ENCODE measurements at places on chromosomes 11 and 22.

DNA sequence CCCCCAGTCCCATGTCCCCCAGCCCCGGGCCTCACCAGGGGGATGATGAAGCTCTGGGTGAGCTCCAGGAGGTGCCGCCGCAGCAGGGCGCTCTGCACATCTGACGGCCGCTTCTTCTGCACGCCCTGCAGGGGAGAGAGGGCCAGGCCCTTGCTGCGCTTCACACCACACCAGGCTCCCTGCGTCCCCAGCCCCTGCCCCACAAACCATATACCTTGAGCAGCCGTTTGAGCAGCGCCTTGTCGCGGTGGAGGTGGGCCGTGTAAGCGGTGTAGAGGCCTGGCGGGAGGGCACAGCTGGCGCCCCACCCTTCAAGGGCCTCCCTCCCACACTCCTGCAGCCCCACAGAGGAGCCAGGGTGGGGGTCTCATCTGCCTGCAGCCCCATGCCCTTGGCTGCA, 6.2 kb upstream of the PLXNB2 start:
- DNase-seq, result no peak

GRCh38 chr22:31615491-31615860, 46.5 kb downstream of the PISD start:
- no peak for DNase-seq

DNA sequence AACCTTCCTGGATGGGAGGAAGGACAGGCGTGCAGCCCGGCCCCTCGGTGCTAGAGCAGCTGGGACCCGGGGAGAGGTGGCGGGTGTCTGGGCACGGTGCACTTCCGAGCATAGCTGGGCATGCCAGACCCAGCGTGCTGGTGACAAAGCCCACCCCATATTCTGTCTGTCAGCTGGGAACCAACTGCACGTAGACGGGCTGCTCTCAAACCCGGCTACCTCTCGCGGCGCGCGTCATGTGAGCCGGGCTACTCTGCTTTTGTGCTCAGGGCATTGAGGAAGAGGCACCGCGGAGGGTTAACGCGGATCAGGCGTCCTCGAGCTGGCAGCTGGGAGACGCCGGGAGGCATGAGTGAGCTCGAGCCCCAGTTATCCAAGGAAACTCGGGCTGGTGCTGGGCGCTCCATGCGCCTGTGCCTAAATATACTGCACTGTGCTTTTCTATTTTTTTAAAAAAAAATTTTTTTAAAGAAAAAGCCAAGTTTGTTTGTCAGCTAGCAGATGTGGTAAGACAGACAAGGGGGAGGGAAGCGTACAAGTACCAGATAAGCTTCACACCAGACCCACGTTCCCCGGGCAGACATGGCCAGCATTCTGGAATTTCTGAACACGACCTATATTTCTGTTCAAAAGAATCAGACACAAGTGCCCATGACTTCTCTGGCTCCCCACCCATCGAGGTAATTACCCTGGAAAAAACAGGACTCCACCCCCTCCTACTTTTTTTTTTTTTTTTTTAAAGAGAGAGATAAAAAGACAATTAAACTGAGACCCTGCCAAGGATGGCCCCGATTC, 425.6 kb downstream of the SHANK2 start:
- no peak for DNase-seq

GRCh38 chr11:126415128-126415527, 59.6 kb downstream of the ST3GAL4 start:
- no peak for DNase-seq

GRCh38 chr11:22340701-22341587, 2.8 kb downstream of the SLC17A6 start:
- DNase-seq, result no peak

DNA sequence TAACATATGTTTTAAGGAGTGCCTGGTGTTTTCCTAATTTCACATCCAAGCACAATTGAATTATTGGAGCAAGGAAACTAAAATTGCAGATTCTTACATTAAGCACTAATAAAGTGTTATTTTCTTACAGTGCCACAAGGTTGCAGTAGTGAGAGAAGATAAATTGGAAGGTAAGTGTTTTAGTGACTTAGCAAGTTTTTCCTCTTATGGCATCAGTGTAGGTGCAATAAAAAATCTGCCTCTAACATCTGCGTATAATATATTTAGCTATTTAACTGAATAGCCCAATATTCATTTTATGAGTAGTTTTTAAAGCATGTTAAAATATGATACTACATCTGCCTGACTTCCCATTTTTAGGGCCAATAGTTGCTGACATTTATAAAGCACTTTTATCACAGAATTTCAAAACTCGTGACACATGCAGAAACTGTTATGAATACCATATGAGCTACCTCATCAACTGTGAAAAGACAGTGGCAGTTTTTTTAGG, 19.0 kb downstream of the POLD3 start:
- no peak for DNase-seq

- DNase-seq, result peak; percentile 40
Observed at GRCh38 chr11:7098235-7098832, 9.5 kb downstream of the RBMXL2 start.

GRCh38 chr22:37126882-37127281, 17.4 kb upstream of the TMPRSS6 start:
- no peak for DNase-seq

- DNase-seq, result no peak
Observed at GRCh38 chr11:650482-650881, 13.4 kb downstream of the DRD4 start.

- DNase-seq, result no peak
Observed at GRCh38 chr22:39179841-39180335, 27.4 kb upstream of the CBX7 start.

GRCh38 chr11:125807909-125808308, 20.0 kb downstream of the PATE3 start:
- DNase-seq, result no peak

DNA sequence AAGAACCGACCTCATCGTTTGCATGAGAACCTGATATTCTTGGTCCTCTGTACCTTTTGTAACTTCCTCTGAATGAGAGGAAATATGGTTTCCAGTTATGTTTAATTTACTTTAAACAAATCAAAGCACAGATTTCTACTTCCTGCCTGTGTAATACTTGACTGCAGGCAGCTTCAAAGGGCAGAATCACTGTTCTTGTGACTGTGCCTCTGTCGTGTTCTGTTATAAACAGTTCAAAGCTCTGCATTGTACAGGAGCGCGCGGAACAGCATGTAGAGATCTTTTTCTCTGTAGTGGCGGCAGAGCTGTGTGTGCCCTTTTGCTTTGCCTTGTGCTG, 73.2 kb upstream of the CLDN5 start:
- DNase-seq, result no peak

DNA sequence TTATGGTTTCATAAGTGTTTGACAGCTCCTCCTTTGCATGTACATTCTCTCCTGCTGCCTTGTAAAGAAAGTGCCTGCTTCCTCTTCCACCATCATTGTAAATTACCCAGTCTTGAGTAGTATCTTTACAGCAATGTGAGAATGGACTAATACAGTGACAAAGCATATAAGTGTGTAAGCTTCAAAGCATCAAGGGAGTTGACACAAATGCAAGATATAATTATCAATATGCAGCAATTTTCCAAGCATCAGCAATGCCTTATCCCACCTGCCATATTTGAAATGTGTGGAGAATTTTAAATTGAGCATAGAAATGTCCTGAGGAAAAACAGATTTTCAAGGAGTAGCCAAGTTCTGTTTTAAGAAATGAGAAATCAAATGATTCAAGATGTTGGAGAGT, 1.7 kb upstream of the OR5AL1 start:
- no peak for DNase-seq

DNA sequence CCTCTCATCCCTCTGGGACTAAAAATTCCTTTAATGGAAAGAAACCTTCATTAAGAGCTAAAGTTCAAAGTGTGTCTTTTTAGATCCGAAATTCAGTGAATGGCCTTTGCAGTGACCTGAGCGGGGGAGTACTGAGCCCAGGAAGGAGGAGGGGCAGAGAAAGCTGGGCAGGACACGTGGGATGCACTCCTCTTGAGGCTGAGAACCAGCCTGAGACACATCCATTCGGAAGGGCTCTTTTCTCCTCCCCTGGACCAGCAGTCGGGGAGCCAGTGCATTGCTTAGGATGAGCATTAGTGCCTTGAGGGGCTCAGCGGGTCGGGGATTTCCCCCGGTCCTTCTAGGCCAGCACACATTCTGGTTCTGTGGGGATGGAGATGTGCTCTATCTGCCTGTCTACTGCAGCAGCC, 258.9 kb upstream of the B3GAT1 start:
- no peak for DNase-seq

DNA sequence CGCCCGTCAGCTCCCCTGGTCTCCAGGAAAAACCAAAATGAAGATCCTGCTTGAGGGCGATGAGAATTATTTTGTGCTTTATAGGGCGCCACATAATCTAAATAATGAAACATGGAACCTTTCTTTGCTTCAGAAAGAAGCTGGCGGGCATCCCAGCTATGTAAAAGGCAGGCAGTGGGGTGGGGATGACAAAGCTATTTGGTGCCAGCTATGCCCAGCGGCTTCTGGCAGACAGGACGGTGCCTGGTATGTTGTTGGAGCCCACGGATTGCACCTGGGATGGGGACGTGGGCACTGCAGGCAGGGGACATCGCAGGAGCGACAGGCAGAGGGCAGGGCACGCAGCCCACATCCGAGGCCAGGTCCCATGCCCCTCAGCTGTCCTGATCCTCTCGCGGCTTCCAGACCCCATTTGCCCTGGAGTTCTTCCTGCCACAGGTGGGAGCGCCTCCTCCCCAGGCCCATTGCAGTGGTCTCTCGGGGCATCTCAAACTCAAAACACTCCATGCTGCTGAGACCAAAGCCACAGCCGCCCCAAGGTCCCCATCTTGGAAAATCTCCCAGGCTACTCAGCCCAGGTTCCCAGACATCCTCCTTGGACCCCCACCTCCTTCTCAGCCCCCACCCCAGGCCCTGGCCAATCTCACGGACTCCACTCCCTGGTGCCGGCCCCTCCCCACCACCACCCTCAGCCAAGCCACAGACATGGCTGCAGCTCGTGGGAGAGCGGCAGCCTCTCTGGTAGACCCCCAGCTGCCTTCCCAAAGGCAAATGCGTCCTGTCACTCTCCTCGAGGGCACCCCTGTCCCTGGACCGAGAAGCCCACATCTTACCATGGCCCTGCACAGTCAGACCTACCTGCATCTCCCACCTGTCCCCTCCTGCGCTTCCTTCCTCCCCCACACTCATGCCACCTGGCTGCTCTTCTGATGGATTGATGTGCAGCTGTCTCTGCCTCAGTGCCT, 45.7 kb downstream of the SHISAL1 start:
- no peak for DNase-seq

- DNase-seq, result no peak
Observed at GRCh38 chr22:22430111-22430820, 78.3 kb downstream of the ZNF280B start.

- no peak for DNase-seq
Observed at GRCh38 chr11:106322106-106322505, 244.6 kb downstream of the AASDHPPT start.

- DNase-seq, result peak; percentile 76
Observed at GRCh38 chr22:38870312-38870741, 1.7 kb downstream of the CBX6 start.

- DNase-seq, result no peak
Observed at GRCh38 chr11:78828676-78829075, 254.0 kb upstream of the NARS2 start.

GRCh38 chr22:36298118-36298517, 45.2 kb downstream of the APOL1 start:
- no peak for DNase-seq

GRCh38 chr11:93464927-93465540, 78.2 kb downstream of the SMCO4 start:
- no peak for DNase-seq

- DNase-seq, result no peak
Observed at GRCh38 chr11:115421992-115422689, 82.1 kb downstream of the CADM1 start.

GRCh38 chr11:70550456-70551195, 152.3 kb downstream of the CTTN start:
- no peak for DNase-seq

GRCh38 chr11:77027275-77027674, 6.9 kb upstream of the B3GNT6 start:
- no peak for DNase-seq

DNA sequence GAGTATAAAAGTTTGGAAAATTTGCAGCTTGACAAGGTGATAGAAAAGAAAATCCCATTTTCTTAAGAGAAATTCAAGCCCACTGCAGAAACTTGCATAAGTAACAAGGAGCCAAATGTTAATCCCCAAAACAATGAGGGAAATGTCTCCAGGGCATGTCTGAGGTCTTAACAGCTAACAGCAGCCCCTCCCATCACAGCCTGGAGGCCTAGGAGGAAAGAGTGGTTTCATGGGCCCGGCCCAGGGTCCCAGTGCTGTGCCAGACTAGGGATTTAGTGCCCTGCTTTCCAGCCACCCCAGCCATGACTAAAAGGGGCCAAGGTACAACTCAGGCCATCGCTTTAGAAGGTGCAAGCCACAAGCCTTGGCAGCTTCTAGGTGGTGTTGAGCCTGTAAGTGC, 123.7 kb upstream of the TRPC6 start:
- no peak for DNase-seq

DNA sequence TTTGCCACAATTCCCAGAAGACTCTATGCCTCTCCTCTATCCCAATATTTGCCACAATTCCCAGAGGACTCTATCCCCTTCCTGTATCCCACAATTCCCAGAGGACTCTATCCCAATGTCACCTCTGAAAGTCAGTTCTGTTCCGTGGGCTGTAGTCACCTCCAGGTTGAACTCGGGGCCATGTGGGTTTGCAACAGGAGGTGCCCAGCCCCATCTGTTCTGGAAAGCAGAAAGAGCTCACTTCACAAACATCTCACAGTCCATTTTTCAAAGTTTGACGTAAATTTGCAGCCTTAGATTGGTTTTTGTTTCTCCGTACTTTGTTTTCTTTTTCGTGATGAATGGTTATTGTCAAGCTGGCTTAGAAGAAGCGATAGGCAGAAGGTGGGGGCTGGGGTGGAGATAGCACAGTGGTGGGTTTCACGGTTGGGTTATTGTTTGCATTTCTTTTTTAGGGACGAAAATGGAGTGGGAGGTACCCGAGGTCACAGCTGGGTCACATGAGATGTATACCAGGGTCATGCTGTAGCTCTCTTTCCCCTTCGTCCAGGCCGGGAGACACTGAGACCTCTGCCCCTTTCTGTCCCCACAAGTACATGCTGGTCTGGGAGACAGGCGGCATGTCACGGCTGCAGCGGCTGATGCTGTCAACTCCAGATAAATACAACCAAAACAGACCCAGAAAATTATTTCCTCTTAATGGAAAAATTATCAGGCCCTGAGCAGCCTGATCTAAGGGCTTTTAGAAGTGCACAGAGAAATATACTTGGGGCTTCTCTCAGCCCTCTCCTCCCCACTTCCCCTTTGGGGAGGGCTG, 374.5 kb downstream of the CADM1 start:
- no peak for DNase-seq

DNA sequence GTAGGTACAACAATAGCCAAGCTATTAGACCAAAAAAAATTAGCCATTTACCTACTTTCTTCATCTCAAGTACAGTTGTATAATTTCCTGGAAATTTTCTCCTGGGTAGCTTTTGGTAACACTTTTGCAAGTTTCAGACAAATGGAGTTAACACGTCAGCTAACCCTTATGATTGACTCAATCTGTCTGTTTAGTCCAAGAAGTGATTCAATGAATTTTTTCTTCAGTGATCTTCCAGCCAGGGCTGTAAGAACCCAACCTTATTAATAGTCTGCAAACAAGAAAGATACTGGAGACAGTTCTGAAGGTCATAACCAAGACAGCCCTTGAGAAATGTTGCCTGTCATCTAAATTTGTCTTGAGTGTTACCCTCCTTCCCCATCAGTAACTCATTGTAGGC, 30.1 kb upstream of the FIBIN start:
- no peak for DNase-seq

Measured in H54 (cell line).